NCI-H524 (cell line): ENCODE measurements at places on chromosomes 12 and 14.
A peak's percentile ranks its signal among the peaks of the same experiment; 100 is the strongest.

DNA sequence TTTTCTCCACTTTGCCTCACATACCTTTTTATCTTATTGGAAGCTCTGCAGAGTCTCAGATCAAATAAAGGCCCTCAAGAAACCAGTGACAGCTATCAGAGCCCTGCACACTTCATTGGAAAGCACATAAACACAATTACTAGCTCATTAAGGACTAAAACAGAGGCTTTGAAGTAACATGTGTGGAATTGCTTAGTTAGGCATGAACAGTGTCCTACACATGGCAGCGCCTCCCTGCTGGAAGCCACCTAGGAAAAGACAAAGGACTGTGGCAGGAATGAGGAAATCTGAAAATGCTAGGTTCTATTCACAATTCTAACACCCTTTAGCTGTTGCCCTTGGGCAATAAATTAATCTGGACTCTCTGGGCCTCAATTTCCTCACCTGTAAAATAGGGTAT is 89.4 kb downstream of the SUDS3 start:
- DNase-seq = no peak

GRCh38 chr12:119714614-119715267 is 46.8 kb downstream of the PRKAB1 start:
- DNase-seq = no peak

- DNase-seq = no peak
Measured at GRCh38 chr12:107718606-107719005, 33.0 kb downstream of the PWP1 start.

DNA sequence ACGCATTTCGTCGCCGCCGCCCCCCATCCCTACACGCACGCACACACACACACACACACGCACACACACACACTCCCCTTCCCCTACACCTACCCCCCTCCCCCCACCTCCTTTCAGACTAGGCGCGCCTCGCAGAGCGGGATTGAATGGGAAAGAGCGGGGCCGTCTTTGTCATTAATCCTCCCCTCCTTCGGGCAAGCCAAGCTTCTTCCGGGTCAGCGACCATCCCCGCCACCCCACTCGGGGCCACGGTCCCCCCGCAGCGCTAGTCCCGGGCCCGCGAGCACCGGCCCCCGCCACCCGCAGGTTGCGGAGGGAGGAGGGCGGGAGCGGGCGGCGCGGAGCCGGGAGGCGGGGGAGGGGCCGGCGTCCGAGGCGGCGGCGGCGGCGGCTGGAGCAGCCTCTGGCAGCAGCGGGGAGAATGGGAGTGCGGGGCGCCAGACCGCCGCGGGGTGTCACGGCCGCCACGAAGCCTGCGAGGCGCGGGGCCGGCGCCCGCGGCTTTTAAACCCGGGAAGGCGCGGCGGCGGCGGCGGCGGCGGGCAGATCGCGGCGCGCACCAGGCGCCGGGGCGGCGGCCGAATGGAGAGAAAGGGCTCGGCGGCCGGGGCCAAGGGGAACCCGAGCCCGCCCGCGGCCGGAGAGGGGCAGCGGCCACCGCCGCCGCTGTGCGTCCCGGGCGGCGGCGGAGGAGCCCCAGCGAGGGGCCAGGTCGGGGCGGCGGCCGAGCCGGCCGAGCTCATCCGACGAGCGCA is at the start of gene TTC9:
TSS of gene TTC9 (plus strand) at position 369 of the 755 bp plus-strand sequence. CDS start at position 583, 214 bp downstream.
- no peak for DNase-seq

DNA sequence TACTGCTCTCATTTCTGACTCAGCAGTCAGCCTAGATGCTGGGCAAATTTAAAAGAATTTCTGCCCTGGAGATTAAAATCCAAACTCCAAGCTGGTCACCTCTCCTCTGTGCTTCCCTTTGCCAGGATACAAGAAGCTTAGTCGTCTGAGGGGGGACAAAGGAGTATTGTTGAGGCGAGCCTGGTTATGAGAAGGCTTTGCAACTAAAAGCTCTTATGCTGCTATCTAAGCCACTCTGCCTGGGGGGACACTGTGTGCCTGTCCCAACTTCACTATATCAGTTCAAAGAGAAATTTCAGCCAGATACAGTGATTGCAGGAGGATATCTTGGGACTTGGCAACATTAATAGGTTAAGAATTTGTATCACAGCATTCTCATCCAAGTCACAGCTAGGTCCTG is 10.8 kb upstream of the PLEKHH1 start:
- no peak for DNase-seq

GRCh38 chr12:31306866-31307265 is 19.1 kb downstream of the SINHCAF start:
- DNase-seq = no peak

- no peak for DNase-seq
Measured at GRCh38 chr12:50440288-50440687, 39.6 kb downstream of the LARP4 start.

DNA sequence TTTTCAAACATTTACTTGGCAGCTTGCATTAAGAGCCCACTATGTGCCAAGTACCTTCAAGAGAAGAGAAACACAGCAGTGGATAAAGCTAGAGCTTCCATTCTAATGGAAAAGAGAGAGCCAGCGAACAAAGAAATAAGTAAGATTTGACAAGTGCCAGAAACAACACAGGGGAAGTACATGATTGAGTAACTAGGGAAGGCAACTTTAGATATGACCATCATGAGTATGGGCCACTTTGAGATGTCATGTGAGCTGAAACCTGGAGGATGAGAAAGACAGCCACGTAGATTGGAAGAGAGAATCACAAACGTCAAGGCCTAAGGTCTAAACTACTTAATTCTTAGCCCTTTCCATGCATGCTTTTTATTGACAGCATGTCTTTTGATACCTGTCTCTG is 121.4 kb downstream of the ITPR2 start:
- no peak for DNase-seq

GRCh38 chr14:68548194-68549076 is 244.4 kb downstream of the ZFP36L1 start:
- DNase-seq = no peak

DNA sequence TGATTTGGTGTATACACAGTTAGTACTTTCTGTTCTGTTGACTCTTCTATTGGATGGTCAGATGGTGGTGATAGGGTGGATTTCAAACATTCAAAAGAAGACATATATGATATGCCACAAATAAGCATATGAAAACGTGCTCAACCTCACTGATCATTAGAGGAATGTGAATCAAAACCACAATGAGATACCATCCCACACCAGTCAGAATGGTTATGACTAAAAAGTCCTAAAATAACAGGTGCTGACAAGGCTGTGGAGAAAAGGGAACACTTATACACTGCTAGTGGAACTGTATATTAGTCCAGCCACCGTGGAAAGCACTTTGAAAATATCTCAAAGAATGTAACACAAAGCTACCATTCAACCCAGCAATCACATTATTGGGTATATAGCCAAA is 425.5 kb downstream of the C12orf50 start:
- no peak for DNase-seq

DNA sequence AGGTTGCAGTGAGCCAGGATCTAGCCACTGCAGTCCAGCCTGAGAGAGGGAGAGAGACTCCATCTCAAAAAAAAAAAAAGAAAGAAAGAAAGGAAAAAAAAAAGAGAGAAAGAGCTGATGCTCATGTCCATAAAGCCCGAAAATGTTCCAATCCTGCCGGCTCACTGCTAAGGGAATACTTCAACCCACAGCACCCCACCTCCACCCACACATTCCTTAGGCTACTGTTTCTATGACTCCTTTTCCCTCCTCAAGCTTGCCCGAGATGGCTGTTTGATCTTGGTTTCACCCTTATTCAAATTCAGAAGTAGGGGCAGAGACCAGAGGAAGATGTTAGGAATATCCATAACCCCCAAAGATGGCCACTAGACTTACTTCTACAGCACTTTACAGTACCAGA is 59.5 kb upstream of the RASSF3 start:
- DNase-seq = no peak

DNA sequence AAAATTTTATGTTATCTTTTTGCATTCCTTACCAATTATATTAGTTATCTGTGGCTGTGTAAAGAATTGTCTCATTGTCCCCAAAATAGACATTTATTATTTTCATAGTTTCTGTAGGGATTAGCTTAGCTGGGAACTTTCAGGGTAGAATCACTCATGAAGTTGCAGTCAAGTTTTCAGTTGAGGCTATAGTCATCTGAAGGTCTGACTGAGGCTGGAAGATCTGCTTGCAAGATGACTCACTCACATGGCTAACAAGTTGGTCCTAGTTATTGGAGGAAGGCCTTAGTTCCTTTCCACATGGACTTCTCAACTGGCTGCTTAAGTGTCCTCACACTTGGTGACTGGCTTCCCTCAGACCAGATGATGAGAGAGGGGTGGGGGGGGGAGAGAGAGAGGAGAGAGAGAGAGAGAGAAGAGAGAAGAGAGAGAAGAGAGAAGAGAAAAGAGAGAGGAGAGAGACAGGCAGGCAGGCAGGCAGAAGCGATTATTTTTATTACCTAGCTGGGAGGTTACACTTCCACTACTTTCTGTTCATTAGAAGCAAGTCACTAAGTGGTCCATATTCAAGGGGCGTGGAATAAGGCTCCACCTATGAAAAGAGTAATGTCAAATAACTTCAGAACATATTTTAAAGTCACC is 6.4 kb downstream of the AP5M1 start:
- DNase-seq = no peak

DNA sequence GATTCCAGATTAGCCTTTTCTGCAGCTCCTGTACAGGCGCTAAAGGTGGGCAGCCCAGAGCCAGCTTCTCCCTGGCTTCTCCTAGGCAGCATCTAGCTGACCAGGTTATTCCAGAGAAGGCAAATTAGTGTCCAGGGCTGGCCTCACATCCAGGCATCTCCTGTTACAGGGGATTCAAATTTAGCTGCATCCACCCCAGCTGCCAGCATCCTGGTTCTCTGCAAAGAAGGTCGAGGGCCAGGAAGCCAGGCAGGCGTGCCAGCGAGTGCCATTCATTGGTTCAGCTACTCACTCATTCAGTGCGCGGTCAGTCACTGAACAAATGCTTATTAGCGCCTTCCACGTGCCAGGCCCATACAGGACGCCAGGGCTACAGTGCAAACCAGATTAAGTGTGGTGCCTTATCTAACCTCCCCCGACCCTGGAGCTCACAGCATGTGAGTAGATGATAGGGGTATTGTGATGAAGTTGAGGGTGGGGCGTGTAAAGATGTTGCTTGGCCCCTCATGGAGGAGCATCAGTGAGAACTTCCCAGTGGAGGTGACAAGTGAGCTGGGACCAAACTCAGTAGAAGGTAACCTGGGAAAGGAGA is 15.7 kb upstream of the FAM222A start:
- DNase-seq = peak; percentile 23

- no peak for DNase-seq
Measured at GRCh38 chr14:95495538-95496025, 20.9 kb downstream of the SYNE3 start.

DNA sequence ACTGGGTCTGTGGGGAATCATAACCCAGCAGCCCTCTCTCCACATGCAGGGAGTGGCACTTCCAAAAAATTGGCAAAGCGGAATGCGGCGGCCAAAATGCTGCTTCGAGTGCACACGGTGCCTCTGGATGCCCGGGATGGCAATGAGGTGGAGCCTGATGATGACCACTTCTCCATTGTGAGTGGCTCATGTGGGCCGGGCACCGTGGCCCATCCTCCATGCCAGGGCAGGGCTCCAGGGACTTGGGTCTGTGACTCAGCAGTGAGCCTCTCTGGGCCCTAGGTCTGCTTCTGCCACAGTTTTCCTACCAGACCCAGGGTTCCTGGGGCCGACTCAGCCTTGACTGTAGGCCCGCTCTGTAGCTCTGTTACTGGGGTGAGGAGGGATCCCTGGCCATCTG is 2.2 kb downstream of the NPFF start:
- DNase-seq = no peak

GRCh38 chr12:122087431-122088178 is 9.0 kb downstream of the MLXIP start:
- DNase-seq = no peak

DNA sequence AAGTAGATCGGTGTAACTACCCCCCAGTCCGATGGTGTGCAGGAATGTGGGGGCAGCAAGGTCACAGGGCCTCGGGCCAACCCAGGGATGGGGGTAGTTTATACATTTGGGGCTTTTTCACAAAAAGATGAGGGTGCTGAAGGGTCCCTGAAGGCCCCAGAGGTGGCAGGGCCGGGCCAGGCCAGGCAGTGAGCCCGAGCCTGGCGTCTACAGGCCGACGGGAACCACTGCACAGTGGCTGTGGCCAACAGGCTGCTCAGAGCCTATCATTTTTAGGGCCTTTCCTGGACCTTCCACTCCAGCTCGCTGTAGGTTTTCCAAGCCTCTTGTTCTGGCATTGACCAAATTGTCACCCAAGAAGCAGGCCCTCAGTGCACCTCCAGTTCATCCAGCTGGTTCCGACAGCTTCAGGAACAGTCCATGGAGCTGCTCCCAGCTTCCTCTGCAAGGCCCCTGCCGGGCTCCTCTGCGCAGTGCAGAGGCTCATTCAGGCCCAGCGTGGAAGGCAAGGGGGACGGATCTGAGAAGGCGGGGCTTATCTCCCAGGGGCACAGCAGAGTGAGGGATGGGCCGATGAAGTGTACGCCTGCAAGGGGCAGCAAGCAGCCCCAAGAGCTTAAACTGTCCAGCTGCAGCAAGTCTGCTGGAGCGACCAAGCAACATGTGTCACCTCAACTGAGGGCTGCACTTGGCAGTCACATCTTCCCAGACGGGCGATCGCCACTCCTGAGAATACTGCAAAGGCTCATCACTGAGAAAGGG is 13.9 kb downstream of the CDCA4 start:
- DNase-seq = no peak

DNA sequence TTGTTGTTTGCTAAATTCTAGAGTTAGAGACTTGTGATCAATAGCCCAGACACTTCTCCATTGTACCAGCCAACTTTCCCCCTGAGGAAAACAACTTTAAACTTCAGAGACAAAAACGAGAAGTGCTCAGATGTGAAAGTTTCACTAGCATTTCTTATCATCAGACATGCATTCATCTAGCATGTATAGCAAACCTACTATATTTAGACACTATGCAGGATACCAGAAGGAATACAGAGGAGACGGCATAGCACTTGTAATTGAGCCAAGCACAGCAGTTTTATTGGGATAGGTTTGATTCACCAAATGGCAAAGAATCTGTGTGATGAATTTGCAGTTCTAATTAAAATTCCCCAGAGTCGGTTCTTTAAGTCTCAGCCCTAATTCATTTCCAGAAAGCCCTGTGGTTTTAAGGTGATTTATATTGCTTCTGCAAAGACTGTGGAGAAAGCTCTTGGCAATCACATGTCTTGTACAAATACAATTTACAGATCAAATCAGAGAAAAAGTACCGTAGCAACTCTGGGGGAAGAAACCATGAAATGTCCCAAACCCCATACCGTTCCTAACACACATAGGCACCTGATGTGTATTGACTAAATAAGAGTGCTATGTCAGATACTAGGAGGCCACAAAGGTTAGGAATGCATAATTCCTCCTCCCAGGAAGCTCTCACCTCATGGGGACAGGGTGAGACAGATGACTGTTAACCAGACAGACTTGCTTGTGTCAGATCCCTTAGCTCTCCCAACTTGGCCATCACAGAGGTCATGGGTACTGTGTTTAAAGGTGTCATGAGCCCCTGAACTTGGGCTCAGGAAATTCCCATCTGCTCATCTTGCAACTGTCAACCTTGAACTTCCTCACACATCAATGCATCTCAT is 69.6 kb upstream of the KRAS start:
- no peak for DNase-seq

- DNase-seq = no peak
Measured at GRCh38 chr12:115946092-115946491, 331.4 kb downstream of the MED13L start.
